ENCODE measurements at places on chromosomes 16 and 17.
A peak's percentile ranks its signal among the peaks of the same experiment; 100 is the strongest.

DNA sequence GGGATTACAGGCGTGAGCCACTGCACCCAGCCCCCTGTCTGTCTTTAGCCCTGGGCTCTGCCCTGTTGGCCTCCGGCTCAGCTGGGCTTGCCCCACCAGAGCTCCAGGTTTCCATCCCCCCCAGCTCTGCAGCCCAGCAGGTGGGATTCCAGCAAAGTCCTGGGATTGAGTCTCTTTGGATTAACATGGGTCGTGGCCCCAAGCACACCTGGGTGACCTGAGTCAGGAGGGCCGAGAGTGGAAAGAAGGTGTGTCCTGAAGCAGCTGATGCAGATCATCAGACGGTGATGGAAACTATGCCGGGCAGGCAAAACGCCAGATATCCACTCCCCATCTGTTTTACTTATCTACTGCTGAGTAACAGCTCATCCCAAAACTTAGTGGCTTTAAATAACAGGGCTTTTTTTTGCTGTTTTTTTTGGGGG lies 72.5 kb downstream of the KNOP1 start:
- DNase-seq: no peak

GRCh38 chr16:49857423-49858181 lies 1.7 kb upstream of the ZNF423 start:
- no peak for DNase-seq

- DNase-seq: no peak
Measured at GRCh38 chr17:50834429-50835300, 721 bp upstream of the WFIKKN2 start.

- no peak for DNase-seq
Measured at GRCh38 chr16:64434526-64435069, 687.3 kb downstream of the CDH11 start.

GRCh38 chr17:51499897-51500296 lies 239.6 kb downstream of the UTP18 start:
- DNase-seq: no peak

DNA sequence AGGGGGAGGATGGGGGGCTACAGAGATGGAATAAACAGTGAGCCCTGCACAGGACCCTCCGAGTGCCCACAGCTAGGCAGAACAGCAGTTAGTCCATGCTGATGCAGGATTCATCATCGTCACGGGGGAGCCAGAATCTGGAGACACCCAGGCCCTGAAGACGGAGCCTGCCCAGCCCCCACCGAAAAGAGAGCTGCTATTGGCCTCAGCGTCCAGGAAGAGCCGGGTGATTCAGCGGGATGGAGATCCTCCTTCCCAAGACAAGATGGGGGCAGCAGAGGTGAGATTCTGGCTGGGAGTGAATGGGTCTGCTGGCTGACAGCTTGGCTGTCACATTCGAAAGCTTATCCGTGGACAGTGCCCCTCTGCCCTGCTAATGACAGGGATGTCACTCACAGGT lies 133.6 kb upstream of the CRHR1 start:
- DNase-seq: no peak

DNA sequence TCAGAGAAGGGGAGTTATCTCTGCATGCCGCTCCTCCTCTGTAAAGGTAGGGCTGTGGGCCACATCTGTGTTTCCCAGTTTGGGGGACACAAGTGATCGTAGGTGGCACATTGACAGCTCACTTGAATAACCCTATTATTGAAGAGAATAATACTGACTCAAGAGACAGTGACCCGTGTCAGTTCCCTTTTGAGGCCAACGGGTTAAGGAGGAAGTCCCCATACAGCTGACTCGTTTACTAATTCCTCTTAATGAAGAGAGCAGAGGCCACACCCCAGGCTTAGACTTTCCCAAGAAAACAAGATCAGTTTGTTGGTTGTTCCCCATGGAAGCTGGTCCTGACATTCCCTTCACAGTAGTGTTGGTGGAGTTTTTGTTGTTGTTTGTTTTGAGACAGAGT lies 33.0 kb downstream of the IL4R start:
- DNase-seq: no peak

- no peak for DNase-seq
Measured at GRCh38 chr17:44266402-44267164, 1.4 kb downstream of the SLC4A1 start.

- DNase-seq: no peak
Measured at GRCh38 chr17:81867170-81867990, 3.8 kb downstream of the ARHGDIA start.

- peak; percentile 66 for DNase-seq
Measured at GRCh38 chr17:75524970-75525805, at the start of gene LLGL2. LLGL2 (plus strand) TSS chr17:75525697; CDS start chr17:75543427, 17,730 bp downstream.

DNA sequence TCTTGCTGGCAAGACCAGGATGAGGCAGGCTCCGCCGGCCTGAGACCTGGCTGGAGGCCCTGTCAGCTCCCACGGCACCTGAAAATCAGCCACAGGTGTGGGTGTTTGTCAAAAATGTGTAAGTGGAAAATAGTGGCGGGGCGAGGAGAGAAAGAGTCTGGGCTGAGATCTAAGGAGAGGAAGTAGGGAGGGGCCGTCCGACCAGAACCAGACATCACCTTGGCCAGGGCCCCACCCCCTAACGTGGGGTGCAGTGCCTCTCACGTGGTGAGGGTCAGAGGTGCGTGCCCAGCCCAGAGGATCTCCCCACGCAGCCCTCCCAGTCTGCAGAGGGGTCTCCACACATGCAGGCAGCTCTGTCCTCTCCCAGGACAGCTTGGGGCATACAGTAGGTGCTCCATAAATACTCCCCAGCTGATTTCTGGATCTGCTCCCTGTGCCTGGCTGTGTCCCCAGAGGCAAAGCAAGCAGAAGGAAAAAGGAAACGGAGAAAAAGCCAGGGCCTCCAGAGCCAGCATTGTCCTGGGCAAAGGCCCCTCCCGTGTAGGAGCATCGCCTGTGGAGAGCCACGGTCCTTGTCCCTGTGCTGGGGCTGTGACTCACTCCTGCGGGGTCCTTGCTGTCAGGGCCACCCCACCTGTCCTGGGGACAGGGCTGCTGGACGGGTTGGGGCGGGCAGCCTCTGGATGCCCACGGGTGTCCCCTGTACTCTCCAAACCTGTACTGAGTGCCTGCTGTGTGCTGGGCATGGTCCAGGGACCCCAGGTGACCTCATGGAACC lies 16.7 kb downstream of the ZFPM1 start:
- no peak for DNase-seq

DNA sequence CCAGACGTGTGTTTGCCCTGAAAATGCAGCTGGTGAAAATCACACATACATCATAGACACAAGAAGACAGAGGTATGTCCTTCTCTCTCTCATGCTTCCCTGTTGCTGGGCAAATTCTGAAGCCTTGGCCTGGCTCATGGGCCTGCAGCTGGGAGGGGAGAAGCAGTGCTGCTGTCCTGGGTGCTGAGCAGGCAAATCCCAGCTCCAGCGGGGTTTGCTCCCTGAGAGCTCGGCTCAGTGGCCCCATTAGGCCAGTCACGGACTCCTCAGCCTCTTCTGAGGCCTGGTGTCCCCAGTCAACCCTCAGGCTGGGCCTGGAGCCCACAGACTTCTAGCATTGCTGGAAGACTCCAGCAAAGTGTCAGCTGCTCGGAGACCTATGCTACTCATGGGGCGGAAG lies 11.7 kb downstream of the RHBDL3 start:
- DNase-seq: no peak

- no peak for DNase-seq
Measured at GRCh38 chr17:80468781-80469493, 7.5 kb downstream of the NPTX1 start.

DNA sequence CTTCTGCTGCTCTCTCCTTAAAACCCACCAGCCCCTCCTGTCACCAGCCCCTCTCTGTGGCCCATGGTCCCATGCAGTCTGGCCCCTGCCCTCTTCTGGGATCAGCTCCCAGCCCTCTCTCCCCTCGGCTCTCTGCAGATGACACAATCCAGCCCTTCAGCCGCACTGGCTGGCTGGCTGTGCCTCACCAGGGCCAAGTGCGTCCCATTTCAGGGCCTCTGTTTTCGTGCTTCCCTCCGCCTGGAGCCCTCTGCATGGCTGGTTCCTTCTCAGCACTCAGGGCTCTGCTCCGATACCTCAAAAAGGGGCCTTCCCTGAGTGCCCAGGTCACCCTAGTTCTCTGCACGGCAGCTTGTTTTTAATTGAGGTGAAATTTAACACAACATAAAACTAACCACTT lies 124.3 kb downstream of the SOCS1 start:
- no peak for DNase-seq

DNA sequence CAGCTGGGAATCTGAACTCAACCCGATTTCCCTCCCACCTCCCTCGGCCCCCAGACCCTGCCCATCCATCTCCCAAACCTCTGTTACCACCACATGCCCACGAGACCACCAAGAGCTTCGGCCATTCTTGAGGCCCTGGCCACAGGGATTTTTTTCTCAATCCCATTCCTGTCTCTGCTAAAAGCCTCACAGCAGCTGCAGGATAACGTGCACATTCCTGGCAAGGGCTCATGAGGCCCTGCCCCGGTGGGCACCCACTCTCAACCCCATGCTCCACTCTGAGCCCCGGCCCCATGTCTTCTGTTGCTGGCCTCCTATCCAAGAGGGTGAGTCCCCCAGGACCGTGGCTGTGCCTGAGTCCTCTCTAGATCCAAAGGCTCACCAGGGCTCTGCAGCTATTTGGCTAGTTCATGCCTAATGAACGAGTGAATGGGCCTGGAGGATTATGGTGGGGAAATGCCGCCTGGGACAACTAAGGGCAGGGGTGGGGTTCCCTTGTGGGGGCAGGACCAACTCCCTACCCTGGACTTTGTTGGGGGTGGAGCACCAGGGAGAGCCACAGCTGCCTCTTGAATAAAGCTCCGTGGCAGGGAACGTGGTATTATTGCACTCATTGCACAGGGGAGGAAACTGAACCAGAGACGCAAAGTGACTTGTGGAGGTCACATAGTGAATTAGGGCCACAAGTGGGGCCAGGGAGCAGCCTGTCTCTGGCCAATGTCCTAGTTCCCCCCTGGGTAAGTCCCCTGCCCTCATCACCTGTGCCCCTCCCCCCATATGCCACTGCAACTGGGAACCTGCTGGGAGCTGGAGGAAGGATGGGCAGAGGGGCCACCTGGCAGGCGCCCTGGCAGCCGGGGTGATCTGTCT lies 113.8 kb upstream of the SMURF2 start:
- no peak for DNase-seq

- no peak for DNase-seq
Measured at GRCh38 chr17:17700251-17700969, 19.2 kb downstream of the RAI1 start.

DNA sequence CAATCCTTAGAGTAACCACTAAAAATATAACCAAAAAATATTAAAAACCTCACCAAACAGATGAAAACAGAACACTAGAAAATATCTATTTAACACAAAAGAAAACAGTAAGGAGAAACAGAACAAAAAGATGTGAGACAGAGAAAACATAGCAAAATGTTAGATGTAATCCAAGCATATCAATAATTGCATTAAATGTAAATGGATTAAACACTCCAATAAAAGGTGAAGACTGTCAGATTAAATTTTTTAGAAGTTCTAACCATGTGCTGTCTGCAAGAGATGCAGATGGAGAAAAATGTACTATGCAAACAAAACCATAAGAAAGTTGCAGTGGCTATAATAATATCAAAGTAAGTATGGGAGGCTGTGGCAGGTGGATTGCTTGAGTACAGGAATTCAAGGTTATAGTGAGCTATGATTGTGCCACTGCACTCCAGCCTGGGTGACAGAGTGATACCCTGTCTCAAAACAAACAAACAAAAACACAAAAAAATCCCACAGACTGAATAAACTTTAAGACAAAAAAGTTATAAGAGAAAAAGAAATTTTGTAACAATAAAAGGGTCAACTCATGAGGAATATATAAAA lies 53.9 kb downstream of the ADCY9 start:
- DNase-seq: no peak

DNA sequence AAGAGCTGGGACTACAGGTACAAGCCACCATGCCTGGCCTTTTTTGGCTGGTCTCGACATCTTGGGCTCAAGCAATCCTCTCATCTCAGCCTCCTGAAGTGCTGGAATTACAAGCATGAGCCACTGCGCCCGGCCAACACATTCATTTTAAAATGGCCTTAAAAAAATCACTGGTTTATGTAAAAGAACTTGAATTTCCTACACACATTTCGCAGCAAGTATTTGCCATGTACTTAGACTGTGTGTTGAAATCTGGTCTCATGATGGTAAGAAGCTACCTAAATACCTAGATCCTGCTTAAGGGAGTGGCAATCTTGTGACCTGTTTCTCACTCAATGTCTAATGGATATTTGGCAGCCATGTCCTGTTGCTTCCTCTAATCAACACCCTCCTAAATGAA lies 8.5 kb upstream of the CYTH1 start:
- DNase-seq: no peak

GRCh38 chr17:50911890-50912289 lies 45.7 kb upstream of the TOB1 start:
- no peak for DNase-seq

DNA sequence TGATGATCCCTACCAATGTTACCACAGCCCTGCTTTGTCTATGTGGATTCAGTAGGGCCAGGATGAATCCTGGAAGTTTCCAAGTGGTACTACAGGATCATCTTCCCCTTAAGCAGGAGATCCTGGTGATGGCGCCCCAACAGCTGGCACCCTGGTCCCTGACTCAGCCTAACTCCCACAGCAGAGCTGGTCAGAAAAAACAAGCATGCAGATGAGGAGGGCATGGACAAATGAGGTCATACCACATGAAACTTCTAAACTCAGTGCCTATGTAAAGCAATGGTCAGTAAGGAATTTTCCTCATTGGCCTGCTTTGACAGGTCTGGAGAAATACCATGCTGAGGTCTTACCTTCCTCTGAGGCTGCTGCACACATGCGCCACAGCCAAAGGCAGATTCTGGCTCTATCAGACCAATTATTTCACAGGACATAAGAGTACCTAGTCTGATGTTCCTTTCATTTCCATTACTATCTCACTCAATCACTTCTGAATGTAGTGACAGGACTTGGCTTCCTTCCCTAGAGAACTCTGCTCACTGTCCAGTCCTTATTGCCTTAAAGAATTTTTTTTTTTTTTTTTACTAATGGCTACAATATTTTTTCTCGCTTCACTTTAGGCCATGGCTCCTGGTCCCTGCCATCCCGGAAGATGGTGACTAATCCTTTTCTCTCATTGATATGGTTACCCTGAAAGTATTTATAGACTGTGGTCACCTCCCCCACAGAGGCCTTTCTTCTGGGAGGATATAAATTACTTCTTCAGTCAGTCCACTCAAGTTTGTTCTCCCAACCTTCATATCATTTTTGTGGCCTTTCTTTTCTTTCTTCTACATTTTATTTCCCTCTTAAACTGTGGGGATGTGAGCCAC lies 525.2 kb upstream of the PSMD7 start:
- no peak for DNase-seq

GRCh38 chr16:83661656-83662055 lies 146.1 kb upstream of the HSBP1 start:
- DNase-seq: no peak

- DNase-seq: no peak
Measured at GRCh38 chr17:32693194-32693897, 183.6 kb downstream of the MYO1D start.

DNA sequence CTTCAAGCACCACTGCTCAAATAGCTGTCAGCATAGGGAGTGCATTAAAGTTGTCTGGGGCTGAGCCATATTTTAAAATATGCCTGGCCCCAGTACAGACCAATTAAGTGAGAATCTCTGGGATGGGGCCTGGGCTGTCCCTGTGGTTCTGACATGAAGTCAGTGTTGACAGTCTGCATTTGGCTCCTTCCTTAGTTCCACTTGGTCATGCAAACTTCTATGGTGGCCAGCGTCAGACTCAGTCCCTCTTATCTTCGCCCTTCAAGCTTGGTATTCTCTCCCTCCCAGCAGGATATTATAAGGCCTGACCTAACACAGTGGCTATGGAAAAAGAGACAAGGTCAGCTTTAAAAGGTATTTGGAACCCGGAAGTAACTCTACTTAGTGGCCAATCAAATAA lies 177.2 kb downstream of the PMP22 start:
- DNase-seq: no peak

- DNase-seq: no peak
Measured at GRCh38 chr16:27638833-27639560, 89.1 kb downstream of the KATNIP start.
